ENCODE measurements at places on chromosomes 11 and 22. TPM values are rescaled to one million over a fixed set of nuclear protein-coding genes. Genes with fewer than 3 reads are reported as not detected.

Gene ESAM
- 3.7 TPM for total RNA-seq

Gene BTBD18
- not detected for total RNA-seq

Gene LARGE1
- total RNA-seq, result 37.3 TPM

Gene NNMT
- not detected for total RNA-seq

Gene MMP12
- total RNA-seq, result not detected

Gene GPHA2
- total RNA-seq, result not detected

Gene FOLR1
- not detected for total RNA-seq

Gene RIC3
- total RNA-seq, result 55.7 TPM

Gene TRPM5
- not detected for total RNA-seq

Gene DRD4
- 0.16 TPM for total RNA-seq

Gene KCNJ1
- total RNA-seq, result not detected

Gene GAL3ST1
- 0.94 TPM for total RNA-seq

Gene TRIM6
- 0.62 TPM for total RNA-seq

Gene SAA1
- not detected for total RNA-seq

Gene XKR3
- total RNA-seq, result not detected

Gene MOGAT2
- total RNA-seq, result not detected

Gene TRIM48
- not detected for total RNA-seq

Gene C22orf15
- total RNA-seq, result not detected

Gene ANO9
- total RNA-seq, result not detected

Gene SMCO4
- total RNA-seq, result 1.4 TPM

Gene LRRC32
- 1.1 TPM for total RNA-seq

Gene CDON
- 39.8 TPM for total RNA-seq

Gene KRTAP5-11
- not detected for total RNA-seq

Gene AMOTL1
- 34.6 TPM for total RNA-seq

Gene SAA2
- total RNA-seq, result 0.31 TPM

All from occipital lobe (tissue), 3 donors.